Bronchial smooth muscle cell (primary cell): ENCODE measurements at places on chromosomes 1 and 21. TPM values are rescaled to one million over a fixed set of nuclear protein-coding genes. Genes with fewer than 3 reads are reported as not detected.

The NAV1 gene
- total RNA-seq: 11.2 and 14.3 TPM in 2 replicates

The HPDL gene
- total RNA-seq: 0.16 and 0.26 TPM in 2 replicates

The GCSAML gene
- not detected in 2 replicates for total RNA-seq

The FNDC5 gene
- total RNA-seq: 4.6 and 17.1 TPM in 2 replicates

The TCHH gene
- 0.16 TPM in 1 of 2 replicates, not detected in the other for total RNA-seq

The C1QB gene
- not detected in 2 replicates for total RNA-seq

The HCRTR1 gene
- not detected in 2 replicates for total RNA-seq

The RUNX3 gene
- not detected in 2 replicates for total RNA-seq

The PADI1 gene
- total RNA-seq: 0.09 TPM in 1 of 2 replicates, not detected in the other

The TDRD5 gene
- total RNA-seq: not detected in 2 replicates

The SYTL1 gene
- total RNA-seq: 0.32 TPM in 1 of 2 replicates, not detected in the other

The FAM167B gene
- total RNA-seq: 0.34 and 0.47 TPM in 2 replicates

The TTC22 gene
- total RNA-seq: not detected in 2 replicates

The WASF2 gene
- total RNA-seq: 15.8 and 19.2 TPM in 2 replicates

The INAVA gene
- under 0.01 and 0.09 TPM in 2 replicates for total RNA-seq

The GPR153 gene
- 6.6 and 11.3 TPM in 2 replicates for total RNA-seq

The CIART gene
- total RNA-seq: 2.7 and 4.9 TPM in 2 replicates

The NHLH1 gene
- under 0.01 TPM in 1 of 2 replicates, not detected in the other for total RNA-seq

The SLC9C2 gene
- total RNA-seq: not detected in 2 replicates

The GJA4 gene
- total RNA-seq: not detected in 2 replicates

The SORT1 gene
- total RNA-seq: 1.2 and 1.4 TPM in 2 replicates

The MEF2D gene
- 3.6 and 4.5 TPM in 2 replicates for total RNA-seq

The SLC1A7 gene
- total RNA-seq: 0.94 and 2.4 TPM in 2 replicates

The RXFP4 gene
- not detected in 2 replicates for total RNA-seq

The DAB1 gene
- under 0.01 and 0.32 TPM in 2 replicates for total RNA-seq

The NIBAN1 gene
- 42.1 and 58.6 TPM in 2 replicates for total RNA-seq

The ADORA1 gene
- 3.2 and 24.5 TPM in 2 replicates for total RNA-seq

The VCAM1 gene
- 20.8 and 21.8 TPM in 2 replicates for total RNA-seq

The KLHL21 gene
- total RNA-seq: 39.6 and 65.8 TPM in 2 replicates
